ENCODE measurements at places on chromosomes 3 and 15.

DNA sequence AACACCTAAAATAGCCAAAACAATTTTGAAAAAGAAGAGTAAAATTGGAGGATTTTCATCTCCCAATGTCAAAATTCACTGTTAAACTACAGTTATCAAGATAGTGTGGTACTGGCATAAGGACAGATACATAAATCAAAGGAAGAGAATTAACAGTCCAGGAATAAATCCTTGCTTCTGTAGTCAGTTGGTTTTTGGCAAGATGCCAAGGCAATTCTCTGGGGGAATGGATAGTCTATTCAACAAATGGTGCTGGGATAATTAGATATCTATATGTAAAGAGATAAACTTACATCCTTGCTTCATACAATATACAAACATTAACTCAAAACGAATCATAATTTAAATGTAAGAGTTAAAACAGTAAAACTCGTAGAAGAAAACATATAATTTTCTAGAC is 57.9 kb upstream of the SELENOK start:
- DNase-seq, result no peak

GRCh38 chr3:161139686-161140085 is 34.5 kb upstream of the B3GALNT1 start:
- no peak for DNase-seq

DNA sequence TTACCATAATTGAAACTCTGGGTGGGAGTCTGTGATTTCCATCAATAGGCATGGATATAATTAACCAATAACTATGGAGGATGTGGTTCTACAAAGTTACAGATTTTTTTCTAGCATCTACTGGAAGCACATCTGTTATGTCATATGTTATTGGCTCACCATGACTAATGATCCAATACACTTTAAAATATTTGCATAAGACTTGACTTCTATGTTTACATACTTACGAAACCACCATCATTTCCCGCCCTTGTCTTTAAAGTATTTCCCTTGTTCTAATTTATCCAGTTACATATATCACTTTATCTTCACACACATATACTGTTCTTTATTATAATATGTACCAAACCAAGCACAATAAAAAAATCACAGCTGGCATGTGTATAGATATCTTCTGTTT is 380.3 kb upstream of the CBLB start:
- no peak for DNase-seq

DNA sequence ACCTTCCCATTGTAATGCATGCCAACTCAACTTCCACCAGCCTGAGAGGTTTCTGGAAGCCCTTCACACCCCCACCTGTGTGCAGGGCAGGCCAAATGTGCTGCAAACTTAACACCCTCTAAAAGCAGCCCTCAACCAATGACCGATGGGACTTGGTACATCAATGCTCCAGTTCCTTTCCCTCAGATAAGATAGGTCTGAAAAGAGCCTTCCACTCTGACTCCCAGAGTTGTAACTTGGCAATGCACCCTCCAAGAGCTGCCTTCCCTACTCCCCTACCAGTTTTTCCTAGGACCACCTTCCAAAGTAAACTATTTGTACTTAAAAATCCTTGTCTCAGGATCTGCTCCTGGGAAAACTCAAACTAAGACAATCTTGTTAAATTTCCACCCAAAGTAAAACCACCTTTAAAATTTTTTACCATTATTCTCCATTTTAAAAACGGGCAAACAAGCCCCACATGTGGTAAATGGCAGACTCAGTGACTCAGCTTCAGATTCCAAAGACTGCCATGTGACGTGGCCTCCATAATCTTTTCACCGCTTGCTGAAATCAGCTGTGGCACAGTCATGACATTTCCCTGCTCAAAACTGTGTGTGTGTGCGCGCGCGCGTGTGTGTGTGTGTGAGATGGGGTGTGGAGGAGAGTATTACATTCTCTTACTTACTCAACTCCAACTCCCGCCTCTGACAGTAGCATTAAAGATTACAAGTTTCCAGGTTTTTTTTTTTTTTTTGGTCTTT is 17.2 kb downstream of the RASGRP1 start:
- DNase-seq, result no peak

DNA sequence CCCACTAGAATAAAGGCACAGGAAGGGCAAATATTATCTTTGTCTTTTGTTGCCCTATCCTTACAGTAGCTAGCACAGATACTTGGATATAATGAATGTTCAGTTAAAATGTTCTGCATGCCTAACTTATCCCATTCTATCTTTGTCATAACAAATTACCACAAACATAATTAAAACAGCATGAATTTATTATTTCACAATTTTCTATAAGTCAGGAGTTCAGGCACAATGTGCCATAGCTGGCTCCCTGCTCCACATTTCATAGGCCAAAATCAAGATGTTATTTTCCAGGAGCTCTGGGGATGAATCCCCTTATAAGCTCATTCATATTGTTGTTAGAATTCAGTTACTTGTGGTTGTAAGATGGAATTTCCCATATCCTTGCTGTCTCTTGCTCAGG is 975.5 kb downstream of the IGSF11 start:
- DNase-seq, result no peak

DNA sequence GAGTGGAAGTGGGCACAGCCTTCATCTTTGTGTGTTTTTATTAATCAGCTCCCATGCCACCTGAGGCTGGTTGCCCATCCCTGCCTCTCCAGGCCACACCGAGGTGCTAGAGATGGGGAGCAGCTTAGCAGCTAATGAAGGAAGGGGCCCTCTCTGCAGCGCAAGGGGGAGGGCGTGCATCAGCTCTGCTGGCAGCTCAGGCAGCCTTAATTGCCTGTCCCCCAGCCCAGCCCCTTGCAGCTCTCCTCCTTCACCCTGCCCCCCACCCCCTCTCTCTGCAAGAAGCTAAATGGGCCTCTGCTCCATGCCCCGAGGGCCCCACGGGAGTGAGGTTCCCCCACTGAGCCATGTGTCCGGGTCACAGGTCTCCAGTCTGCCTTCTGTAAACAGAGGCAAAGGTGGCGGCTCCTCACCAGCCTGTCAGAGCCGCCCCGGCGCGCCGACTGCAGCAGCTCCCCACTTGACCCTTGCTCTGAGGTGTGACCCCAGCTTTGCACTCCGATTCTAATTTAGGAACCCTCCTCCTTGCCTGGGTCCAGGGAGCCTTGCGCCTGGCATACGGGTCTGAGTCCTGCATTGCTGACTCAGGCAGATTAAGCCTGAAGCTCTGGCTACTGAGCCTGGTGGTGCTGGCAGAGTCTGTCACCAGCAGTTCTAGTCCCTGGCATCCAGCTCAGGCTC is 27.9 kb upstream of the NTRK3 start:
- DNase-seq, result no peak

DNA sequence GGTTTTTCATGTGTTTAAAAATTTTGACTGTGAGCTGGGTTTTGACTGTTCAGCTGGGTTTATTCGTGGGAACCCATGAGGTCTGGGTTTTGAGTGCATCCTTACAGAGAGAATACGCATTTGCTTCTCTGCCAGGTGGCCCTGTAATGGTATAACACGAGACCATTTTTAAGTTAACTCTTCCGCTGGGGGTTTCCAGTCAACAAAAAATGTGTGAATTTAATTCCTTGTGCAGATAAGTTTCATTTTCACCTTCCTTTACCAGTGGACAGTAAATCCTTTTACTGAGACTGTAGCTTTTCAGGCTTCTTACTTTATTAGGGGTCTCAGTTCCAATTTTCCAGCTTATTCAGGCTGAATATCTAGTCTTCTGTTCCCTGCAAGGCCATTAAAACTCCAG is 149.6 kb downstream of the OPA1 start:
- DNase-seq, result no peak

GRCh38 chr15:42121682-42122081 is 27.3 kb upstream of the PLA2G4D start:
- DNase-seq, result no peak

GRCh38 chr15:66014635-66015182 is 145.4 kb downstream of the RAB11A start:
- no peak for DNase-seq

DNA sequence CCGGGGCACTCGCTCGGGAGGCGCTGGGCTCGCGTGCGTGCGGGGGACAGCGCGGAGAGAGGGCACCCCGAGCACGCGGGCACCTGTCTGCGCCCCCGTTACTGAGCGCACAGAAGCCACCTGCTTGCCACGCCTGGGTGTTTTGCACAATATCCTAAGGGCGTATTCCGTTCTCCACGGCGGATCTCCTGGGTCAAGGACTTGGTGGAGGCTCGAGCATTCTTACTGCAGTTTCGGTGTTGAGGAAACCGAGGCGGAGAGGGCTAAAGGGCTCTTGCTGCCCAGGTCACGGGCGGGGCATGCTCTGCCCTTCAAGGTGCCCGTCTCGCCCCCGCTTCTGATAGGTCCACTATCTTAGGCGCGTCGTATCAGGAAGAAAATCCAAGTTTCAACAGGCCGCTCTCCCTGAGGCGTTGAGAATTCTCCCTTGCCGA is 526 bp downstream of the GPD1L start:
- no peak for DNase-seq

DNA sequence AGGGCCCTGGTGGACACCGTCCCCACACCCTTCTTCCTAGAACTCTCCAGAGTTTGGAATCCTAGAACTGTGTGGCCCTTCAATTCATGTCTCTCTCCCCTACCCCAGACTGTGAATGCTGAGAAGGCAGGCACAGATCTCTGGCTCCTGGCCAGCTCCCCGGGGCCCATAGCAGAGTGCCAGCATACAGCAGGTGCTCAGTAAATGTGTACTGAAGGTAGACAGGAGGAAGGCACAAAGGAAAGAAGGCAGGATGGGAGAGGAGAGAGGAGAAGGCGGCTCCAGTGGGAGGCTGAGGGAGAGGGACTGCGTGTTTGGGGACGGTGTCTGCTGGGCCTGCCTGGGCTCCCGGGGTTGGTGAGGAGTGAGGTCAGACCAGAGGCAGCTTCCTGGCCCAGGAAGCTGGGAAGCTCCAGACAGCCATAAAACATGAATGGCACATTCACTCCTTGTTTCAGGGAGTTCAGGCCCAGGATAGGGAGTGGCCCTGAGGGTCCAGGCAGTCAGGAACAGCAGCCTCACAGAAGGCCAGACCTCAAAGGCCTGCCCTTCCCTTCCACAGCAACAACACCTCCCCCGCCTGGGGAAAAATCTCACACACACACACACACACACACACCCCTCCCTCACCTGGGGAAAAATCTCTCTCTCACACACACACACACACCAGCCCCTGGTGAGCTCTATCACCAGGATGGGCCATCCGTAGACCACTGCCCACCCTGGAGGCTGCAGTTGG is 137.1 kb upstream of the PRR20G start:
- DNase-seq, result no peak

GRCh38 chr3:42803414-42804105 is 730 bp downstream of the HIGD1A start:
- no peak for DNase-seq

DNA sequence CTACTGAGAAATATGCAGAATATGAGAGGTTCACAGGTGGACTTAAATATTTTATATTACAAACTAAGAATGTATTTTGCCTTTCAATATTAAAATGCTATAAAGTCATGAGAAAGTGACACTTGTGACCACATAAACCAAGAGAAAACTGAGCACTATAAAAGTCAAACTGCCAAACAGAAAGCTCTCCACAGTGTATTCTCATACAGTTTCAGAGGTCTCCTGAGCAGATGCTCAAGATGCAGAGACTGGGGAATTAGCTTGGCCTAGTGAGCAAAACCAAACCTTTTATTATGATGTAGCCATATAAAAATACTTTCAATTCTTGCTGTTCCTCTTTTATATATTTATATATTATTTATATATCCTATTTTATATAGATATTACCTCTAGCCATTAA is 227.8 kb downstream of the TBC1D5 start:
- no peak for DNase-seq

DNA sequence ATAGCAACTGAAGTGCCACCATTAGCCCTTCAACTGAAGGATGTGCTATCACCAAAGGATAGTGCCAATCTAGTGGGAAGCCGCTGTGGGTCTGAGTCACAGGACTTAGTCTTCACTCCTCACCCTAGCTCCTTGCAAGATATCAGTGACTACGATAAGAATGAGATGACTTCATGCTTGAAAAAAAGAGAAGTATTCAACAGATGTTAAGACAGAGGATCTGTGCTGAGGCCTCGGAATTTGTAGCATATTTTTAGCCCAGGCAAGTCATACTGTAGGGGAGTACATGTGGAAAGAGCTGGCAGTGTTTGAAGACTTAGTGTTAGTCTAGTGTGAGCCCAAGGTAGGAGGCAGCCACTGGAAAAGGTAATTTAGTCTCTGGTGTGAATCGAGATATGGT is 270.7 kb upstream of the LRTM1 start:
- DNase-seq, result no peak

DNA sequence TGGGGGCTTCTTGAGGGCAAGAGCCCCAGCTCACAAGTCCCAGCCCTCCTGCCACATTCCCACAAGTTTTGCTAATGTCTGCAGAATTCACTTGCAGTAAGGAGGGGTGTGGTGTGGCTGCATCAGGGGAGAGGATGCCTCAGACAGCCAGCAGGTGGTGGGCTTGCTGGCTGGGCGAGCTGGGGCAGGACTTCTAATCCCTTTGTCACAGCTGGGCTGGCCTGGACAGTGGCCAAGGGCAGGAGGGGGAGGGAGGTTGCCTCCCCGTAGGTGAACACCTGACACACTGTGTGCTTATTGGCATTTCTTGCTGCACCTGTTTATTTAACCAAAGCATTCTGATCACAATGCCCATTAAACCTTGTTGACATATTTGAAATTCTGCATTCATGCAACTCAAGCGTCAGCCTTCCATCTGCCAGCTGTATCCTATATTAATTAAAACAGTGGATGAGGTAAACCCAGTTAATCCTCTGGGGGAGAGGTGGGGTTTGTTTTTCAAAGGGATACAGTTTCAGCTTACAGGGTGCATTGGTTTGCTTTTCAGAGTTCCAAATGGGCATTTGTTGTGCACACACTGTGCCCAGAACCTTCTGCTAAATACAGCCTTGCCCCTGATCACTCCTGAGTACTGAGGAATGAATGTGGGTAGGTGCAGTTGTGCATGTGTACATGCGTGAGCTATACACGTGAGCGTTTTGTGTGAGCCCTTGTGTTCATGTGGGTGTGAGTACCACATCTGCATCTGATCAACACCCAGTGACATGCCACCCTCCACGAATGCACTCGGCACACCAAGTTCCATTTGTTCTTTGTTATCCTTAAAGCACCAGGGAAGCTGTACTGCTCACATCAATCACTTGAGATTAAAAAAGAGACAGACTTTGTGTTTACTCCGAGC is 268.7 kb downstream of the XXYLT1 start:
- DNase-seq, result no peak

- DNase-seq, result no peak
Observed at GRCh38 chr3:1447452-1447851, 354.6 kb downstream of the CNTN6 start.

DNA sequence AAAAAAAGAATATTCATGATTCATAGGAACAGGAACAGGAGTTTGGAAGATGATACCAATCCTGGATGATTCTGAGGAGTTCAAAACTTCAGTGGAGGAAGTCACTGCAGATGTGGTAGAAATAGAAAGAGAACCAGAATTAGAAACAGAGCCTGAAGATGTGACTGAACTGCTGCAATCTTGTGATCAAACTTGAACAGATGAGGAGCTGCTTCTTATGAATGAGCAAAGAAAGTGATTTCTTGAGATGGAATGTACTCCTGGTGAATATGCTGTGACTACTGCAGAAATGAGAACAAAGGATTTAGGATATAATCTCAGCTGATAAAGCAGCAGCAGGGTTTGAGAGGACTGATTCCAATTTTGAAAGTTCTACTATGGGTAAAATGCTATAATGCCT is 72.7 kb downstream of the GSK3B start:
- no peak for DNase-seq

GRCh38 chr3:146517684-146518435 is 26.5 kb downstream of the PLSCR1 start:
- DNase-seq, result no peak
